ENCODE measurements at places on chromosomes 7 and 10.
A peak's percentile ranks its signal among the peaks of the same experiment; 100 is the strongest.

DNA sequence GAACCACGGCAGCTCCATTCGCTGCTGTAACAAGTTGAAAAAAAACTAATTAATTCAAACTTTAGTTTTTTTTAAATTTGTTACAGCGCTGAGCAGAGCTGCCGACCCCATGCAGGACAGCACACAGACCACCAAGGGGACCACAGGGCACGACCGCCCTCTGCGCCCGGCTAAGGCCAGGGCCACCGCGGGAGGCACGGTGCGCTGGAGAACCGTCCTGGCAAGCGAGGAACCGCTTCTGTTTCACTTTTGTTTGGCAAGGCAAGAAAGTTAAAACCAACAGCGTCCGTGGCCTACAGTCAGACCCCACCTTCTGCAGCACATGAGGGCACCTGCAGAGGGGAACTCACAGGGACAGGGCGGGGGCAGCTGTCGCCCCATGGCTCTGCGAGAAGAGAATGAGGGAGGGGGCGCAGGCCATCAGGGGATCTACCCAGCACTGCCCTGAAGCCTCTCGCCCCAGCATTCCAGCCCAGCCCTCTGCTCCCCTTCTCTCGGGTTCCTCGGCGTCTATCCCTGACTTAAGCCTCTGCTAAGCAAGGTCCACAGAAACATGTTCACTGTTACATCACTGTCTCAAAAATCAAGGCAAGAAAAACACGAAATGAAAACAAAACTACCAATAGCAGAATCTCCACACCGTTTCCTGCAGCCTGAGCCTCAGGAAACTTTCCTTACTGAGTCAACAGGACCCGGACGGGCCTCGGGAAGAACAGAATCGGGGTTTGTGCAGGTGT is 204.4 kb downstream of the DIP2C start:
- no peak for DNase-seq

DNA sequence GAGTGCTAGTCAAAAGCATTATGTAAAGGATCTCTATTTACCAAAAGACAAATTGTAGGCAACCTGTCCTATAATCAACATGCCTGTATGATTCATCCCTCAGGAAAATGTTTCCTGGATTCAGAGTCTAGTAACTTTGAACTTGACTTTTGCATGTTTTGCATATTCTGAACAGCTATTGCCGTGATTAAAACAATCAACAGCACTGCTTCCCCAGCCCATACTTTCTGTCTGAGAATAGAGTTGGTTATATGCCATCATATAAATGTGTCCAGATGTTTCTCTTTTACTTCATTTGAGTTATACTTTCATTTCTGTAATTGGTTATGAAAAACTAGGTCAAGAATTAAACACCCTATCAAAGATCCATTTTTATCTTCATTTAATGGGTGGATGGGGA is 83.5 kb downstream of the ZMYND11 start:
- DNase-seq, result peak; percentile 51

DNA sequence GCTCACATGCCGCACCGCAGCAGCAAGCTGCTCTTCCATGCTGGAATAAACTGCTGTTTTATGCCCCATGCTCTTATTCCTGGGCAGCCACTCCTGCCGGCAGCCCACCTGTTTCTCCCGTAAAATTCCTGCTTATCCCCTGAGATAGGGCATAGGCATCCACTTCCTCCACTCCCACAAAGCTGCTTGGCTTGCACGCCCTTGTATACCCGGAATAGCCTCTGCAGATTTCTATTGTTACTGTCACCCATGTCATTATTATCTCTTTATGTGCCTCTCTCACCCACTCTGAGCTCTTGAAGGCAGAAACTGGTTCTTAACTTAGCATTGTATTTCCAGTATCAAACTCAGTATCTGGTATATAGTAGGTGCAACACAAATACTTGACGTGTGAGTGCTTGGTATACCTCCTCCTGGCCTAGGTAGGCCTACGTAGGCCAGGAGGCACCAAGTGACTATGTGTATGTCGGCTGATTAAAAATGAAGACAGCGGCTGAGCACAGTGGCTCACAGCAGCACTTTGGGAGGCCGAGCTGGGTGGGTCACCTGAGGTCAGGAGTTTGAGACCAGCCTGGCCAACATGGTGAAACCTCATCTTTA is 193.4 kb downstream of the CCDC3 start:
- no peak for DNase-seq

DNA sequence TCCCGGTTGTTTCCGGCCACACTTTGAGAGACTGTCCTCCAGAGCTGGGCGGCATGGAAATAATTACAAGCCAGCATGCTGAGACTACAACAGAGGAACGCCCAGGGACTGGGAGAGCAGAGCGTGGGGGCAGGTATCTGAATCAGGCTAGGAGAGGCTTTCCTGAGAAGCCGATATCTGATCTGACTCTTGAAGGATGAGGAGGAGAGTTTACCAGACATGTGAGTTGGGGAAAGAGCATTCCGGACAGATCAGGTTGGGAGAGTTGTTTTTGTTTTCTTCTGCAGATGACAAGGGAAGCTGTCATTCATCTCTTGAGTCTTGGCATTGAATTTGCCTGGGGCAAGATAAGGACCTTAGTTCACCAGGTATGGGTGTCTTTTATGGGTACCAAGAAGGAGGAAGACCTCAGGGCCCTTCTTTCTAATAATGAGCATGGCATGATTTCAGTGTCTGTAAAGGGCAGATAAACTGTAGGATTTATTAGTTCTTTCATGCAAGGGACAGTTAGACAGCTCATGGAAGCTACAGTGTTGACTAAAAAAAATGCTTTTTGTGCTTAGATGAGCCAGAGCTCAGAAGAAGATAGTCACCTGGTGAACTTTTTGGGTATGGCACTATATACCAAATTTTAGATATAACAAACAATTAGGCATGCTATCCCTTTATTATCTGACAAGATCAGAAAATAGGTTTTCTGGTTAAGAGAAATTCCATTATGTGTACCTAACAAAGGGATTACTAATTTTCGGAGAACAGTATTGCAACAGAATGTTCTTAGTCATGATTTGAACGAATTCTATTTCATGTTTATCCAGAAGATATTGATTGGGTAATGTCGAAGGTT is 36.2 kb downstream of the WBP1L start:
- peak; percentile 53 for DNase-seq

DNA sequence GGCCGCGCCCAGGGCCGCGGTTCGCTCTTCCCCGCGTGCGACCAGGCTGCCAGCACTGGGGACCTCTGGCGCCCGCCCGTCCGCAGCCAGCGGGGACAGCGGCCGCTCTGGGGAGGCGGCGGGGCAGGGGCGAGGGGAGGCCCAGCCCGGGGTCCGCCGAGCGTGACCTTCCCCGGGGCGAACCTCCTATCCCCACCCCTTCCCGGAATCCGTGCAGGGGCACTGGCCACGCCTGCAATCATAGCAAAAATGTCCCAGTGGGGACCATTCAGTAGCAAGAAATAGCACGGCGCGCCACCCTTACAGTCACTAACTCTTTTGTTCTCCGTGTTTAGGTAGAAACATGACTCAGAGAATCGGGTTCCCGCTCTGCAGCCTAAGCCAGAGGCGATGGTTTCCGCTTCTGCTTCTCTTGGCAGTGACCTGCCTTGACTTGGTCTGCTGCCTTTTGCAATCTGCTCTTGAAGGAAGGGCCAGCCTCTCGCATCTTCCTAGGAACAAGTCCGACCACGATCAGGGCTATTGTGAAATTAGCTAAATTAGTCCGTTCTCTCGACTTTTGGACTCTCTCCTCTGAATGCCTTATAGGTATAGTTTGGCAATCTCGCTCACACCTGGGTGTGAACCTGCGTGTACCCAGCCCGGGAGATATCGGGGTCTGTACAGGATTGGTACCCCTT is 79.3 kb upstream of the ACBD5 start:
- peak; percentile 24 for DNase-seq

GRCh38 chr7:52257890-52258289 is 777.5 kb upstream of the POM121L12 start:
- DNase-seq, result no peak

GRCh38 chr10:69972981-69973397 is 79.7 kb upstream of the MACROH2A2 start:
- peak; percentile 25 for DNase-seq

DNA sequence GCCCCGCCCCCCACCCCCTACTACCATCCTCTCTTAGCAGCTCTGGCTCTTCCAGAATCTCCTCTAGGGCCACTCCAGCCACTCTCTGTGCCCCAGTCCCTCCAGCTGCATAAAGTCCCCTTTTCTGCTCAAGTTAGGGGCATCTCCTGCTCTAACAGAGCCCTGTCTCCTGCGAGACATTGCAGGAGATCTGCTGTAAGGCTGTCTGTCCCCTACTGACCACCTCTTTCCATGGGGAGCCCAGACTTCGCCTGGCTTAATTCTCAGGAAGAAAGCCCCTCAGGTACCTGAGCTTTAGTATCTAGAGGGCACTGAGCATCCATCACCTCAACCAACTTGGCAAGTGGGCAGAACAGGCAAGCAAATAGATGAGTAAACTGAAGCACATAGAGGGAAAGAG is 200.7 kb upstream of the ZMIZ1 start:
- DNase-seq, result no peak

- no peak for DNase-seq
These were observed 252.2 kb upstream of the CSTF2T start for GRCh38 chr10:51951601-51952000.

DNA sequence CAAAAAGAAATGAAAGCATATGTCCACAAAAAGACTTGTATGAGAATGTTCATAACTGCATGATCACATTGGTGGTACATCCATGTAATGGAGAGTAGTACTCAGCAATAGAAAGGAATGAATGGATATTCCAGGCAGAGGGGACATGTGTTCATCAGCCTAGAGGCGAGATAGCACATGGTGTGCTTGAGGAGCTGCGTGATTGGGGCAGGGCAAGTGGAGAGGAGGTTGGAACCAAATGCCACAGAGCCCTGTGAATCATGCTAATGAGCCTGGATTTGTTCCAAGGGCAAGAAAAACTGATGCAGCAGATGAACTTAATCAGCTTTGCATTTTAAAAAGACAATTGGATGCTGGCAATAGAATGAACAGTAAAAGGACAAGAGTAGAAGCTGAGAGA is 73.3 kb downstream of the C10orf90 start:
- DNase-seq, result peak; percentile 35

DNA sequence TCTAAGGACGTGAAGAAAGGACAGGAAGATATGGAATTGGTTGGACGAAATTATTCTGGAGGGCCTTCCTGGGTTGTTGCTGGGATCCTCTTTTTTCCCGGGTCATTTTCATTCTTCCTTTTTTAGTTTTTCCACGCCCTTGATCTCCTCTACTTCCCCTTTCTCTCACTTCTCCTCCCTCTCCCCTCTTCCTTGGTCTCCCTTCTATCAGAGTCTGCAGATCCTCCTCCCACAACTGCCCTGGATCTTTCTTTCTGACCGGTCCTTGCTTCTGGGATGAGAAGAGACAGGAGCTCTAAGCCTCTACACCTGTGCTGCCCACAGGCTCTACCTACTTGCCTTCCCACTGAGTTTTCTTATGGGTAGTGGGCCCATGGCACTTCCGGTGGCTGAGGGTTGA is 103.7 kb upstream of the RELN start:
- no peak for DNase-seq

- DNase-seq, result no peak
These were observed 5.0 kb upstream of the LGI1 start for GRCh38 chr10:93752761-93753160.

- DNase-seq, result no peak
These were observed 10.0 kb upstream of the TLX1 start for GRCh38 chr10:101120884-101121653.

All from fibroblast of upper back skin (primary cell).